NCI-H69 (cell line): ENCODE measurements at places on chromosomes 16 and 17.

- DNase-seq: no peak
Observed at GRCh38 chr17:66509926-66510325, 207.5 kb downstream of the PRKCA start.

DNA sequence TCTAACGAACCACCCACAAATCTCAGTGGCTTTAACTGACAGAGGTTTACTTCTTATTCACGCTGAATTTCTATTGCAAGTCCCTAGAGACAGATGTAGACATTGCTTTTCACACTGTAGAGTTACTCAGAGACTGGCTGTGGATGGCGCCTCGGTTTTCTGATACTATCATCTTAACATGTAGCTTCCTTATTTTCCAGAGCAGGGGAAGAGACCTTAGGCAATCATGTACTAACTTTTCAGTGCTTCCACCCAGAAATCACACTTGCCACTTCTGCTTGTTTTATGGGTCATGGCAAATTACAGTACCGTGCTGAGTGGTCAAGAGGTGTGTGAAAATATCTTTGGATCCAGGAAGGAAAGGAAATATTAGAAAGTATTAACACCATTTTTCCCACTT is 65.4 kb downstream of the MAF start:
- no peak for DNase-seq

DNA sequence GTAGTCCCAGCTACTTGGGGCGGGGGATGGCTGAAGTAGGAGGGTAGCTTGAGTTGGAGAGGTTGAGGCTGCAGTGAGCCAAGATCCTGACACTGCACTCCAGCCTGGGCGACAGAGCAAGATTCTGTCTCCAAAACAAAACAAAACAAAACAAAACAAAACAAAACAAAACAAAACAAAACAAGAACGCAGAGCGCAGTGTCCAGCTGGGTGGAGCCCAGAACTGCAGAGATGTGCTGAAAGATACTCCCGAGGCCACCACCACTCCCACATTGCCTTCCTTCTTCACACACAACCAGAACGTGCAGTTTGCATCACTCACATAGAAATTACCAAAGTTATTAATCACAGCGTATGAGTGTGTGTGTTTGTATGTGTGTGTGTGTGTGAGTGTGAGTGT is 222.9 kb upstream of the ASIC2 start:
- DNase-seq: no peak

- no peak for DNase-seq
Observed at GRCh38 chr16:89370081-89370511, 120.3 kb downstream of the ANKRD11 start.

DNA sequence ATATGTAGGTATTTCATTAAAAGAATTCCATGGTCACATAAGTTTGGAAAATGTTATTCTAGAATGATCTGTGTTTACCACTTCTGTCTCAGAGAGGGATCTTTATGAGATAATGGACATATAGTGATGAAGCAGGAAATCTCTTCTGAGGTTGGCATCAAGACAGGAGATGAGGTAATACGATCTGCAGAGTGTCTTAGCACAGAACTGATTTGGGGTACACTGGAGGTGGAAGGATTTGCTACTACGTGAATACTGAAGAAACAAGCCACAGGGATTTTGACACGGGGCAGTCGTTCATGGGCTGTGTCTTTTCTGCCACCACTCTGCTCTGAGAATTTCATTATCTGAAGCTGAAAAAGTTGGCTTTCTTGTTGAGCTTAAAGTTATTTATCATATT is 5.5 kb downstream of the CBFB start:
- DNase-seq: no peak

DNA sequence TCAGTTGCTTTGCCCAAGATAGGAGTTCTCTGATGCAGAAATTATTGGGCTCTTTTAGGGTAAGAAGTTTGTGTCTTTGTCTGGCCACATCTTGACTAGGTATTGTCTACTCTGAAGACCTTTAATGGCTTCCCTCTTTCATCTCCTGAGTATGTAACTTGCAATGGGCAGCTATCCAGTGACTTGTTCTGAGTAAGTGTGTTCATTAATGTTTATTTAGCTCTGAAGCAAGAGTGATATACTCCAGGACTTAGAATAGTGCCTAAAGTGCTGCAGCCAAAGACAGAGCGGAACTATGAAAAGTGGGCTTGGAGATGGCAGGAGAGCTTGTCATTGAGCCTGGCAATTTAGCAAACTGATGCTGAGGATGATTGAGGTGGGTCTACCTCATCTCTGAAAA is 8.8 kb upstream of the TANGO6 start:
- DNase-seq: no peak

- DNase-seq: peak; percentile 32
Observed at GRCh38 chr17:37791447-37792399, 46.9 kb upstream of the HNF1B start.

- no peak for DNase-seq
Observed at GRCh38 chr17:4974115-4974670, 6.6 kb upstream of the SPAG7 start.

DNA sequence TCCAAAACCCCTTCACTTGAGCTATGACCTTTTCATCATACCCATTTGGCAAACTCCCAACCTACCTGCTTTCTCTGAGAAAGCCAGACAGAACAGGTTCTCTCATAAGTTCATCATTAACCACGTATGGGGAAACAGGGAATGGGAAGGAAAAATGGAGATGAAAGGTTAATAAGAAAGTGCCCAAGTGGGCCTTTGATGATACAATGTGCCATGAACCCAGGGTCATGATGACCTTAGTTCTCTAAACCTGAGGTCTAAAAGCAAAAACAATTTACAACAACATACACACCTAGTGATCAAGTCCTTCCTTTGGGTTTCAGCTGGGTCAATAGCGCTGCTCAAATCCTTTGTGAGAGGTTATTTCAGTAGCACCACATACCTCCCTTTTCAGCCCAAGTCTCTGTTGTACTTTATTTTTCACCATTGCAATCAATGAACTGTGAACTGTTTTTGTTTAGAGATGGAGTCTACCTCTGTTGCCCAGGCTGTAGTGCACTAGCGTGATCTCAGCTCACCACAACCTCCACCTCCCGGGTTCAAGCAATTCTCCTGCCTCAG is 14.5 kb upstream of the RANGRF start:
- DNase-seq: no peak

DNA sequence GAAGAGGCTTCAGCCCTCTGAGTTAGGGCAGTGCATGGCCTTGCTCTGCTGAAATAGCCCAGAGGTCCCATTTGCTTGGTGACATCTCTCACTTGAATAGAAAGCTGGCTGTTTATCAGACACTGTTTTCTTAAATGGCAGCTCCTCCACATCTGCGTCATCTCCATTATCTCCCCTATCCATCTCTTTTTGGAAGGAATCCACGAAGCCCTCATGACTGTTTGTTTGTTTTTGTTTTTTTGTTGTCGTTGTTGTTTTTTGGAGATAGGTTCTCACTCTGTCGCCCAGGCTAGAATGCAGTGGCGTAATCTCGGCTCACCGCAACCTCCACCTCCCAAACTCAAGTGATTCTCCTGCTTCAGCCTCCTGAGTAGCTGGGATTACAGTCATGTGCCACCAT is 16.6 kb downstream of the NAA60 start:
- no peak for DNase-seq

DNA sequence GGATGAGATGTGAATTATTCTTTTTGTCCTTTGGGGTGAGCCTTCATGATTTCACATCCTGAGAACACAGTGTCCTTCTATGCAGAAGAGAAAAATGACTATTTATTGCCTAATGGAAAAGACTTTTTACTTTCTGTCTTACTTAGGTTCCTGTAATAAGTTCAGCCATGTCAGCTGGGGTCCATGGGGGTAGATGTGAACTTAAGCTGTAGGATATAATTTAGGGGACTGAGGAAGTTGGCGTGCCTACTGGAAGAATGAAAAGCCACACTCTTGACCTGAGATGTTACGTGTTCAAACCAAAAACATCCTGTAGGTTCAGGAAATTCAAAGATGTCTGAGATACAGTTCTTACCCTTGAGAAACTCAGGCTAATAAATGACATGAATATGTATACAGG is 660.5 kb downstream of the TOX3 start:
- DNase-seq: no peak

GRCh38 chr16:20072146-20072873 is 1.4 kb downstream of the GPR139 start:
- no peak for DNase-seq

DNA sequence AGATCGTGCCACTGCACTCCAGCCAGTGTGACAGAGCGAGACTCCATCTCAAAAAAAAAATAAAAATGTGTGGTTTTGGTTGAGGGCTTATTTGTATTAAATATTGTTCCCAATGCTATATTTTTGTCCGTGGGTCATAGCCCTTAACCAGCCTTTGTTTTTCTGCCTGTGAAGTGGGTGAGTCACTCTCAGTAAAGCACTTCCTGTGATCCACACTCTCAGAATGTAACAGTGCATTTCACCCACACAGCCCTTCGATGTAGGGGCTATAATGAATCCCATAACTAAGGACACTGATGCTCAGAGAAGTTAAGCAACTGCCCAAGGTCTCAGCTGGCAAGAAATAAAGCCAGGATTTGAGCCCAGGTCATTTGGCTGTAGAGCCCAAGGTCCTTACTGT is 34.7 kb upstream of the POLR3E start:
- no peak for DNase-seq

DNA sequence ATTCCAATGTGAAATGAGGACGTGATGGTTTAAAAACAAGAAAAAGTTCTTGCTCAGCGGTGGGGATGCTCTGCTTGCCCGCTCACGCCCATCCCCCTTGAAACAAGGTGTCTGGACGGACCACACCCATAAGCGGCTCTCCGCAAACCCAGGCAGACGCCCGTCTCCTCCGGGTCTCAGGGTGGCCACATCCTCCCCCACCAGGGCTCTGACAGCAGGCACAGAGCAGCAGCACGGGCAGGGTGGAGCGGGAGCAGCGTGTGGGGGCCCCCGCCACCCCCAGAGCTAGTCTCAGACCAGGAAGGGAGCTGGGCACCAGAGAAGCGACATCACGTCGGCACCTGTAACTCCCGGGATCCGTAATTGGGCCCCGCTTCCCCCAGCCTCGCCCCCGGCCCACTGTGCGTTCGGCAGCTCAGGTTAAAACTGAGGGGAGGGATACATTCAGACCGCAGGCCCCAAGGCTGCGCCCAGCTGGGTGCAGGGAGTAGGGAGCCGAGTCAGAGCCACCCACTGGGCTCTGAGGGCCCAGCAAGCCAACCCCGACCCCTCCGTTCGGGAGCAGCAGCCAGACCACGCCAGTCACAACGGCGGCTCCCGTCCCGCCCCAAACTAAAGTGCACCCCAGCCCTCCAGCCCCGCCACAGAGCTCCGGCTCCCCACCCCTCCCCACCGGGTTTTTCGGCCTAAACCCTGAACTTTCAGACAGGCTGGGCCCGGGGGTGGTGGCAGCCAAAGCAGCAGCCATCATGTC is 22.0 kb downstream of the CLUH start:
- DNase-seq: no peak

- DNase-seq: no peak
Observed at GRCh38 chr16:83793179-83793578, 14.6 kb upstream of the HSBP1 start.

GRCh38 chr17:68198931-68199836 is 48.7 kb upstream of the AMZ2 start:
- DNase-seq: peak; percentile 66

DNA sequence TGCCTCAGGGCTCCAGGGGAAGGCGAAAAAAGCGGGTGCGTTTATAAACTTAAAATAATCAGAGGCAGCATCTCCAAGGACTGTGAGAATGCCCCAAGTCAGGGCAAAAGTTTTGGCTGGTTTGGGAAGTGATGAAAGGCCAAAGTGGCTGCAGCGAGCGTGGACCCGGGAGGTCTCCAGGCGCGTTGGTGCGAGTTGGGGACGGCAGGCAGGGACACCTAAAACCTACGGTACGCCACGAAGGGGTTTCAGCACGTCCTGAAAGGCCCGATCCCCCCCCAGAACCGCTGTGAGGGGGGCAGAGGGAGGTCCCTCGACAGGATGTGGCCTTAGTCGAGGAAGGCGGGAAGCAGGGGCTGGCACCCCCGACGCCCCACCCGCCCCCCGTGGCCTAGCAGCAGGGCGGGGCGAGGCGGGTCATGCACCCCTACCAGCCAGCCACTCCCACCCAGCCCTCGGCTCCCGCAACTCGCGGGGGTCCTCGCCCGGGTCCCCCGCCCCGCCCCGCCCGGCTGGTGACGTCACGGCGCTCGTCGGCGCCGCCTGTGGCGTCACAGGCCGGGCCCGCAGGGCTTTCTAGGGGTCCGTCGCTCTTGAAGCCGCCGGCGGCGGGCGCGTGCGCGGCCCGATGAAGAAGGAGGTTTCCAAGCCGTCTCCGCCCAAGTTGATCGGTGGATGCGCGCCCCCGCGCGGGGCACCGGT is at the start of gene MYCBPAP:
TSS of gene MYCBPAP (plus strand) at position 569 of the 702 bp plus-strand sequence. CDS start 236 bp downstream, outside the sequence.
- peak; percentile 93 for DNase-seq

- DNase-seq: no peak
Observed at GRCh38 chr16:78677181-78677731, 577.8 kb downstream of the WWOX start.

GRCh38 chr17:82737967-82738877 is 2.8 kb downstream of the FN3K start:
- DNase-seq: no peak

- peak; percentile 8 for DNase-seq
Observed at GRCh38 chr16:27355610-27356009, 41.8 kb downstream of the IL4R start.

- no peak for DNase-seq
Observed at GRCh38 chr17:15398736-15399331, 57.4 kb upstream of the TEKT3 start.

DNA sequence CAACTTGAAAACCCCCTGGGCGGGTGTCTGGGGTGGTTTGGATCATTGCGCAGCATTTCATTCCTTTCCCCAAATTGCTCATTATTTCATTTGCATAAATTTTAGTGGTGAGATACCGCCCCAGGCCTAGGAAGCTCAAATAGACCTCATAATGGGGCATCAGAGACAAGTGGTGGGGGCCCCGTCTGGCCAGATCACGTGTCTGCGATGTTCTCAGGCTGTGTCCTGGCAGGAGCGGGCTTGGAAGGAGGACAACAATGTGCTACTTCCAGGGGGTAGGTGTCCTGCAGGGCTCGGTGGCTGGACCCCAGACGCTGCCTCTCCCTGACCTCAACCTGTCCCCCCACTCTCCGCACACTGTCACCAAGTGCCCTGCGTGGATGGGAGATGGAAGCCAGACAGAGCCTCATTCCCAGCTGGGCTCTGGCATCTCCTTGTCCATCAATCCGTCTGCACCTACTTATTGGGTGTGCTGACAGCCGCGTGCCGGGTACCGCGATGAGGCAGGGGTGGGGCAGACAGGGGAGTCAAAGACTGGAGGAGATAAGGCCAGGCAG is 116.9 kb downstream of the NTN1 start:
- DNase-seq: no peak

- no peak for DNase-seq
Observed at GRCh38 chr17:7651097-7651664, 455 bp downstream of the ATP1B2 start.

- peak; percentile 85 for DNase-seq
Observed at GRCh38 chr16:11407047-11407982, 62.1 kb downstream of the RMI2 start.

DNA sequence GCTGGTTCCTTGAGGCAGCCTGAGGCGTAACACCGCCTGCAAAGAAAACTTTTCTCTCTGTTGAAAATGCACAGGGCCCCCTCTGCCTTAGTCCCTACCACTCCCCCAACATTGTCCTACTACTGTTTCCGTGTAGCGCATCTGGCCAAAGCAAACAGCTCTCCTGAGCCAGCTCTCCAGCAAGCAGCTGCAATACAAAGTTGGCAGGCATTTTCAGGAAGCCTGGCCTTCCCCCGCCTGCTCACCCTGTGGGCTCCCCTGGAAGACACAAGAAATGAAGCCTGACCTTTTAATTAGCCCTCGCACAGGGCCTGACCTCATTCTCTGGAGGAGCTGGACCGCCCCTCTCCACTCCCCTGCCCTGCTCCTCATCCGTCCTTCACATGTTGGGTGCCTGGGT is 66.7 kb downstream of the SOX9 start:
- DNase-seq: peak; percentile 89
